Central memory CD8-positive, alpha-beta T cell (primary cell): ENCODE measurements at places on chromosomes 3 and 15.

DNA sequence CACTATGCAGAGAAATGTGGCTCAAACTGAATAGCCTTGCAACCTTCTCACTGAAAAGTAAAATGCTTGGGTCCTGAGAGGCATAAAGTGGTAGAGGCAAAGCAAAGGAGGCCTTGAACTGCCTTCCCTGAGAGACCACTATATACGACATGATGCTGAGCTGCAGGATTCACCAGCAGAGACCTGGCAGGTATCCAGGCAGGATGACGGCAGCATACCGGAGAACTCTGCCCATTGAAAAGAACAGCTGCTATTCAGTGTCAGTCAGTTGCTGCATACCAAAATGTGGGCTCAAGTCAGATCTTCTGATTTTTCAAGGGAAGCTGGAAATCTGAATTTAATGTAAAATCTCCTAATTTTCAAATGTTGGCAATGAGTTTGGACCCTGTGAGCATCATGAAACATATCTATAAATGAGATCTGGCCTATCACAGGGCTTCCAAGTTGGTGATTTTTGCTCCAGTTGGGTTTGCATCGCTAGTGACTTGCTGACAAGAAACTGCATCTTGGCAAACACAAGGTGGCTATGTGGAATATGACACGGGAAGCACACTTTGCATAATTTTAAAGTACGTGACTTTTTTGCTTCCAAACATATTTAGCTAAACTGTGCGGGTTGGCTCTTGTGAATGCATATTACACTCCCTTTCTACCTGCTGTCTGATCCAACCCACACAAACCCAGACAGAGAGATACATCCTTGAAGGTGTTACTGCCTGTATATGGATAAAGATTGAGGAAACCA lies 529.0 kb downstream of the AGBL1 start:
- no peak for DNase-seq

DNA sequence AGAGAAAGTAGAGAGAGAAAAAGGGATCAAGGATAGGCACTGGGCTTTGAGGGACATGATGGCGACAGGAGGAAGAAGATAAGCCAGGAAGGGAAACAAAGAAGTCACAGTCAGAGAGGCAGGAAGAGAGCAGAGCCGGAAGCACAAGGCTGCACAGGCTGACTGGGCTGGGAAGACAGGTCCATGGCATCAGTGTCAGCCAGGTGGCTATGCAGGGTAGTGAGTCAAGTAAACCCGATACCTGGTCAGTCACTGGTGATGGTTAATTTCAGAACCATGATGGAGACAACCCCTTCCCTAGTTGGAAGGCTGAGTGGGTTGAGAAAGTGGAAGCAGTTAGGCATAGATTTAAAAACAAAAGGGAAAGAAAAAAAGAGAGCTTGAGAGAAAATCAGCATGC lies 203.8 kb downstream of the EPHB1 start:
- no peak for DNase-seq

DNA sequence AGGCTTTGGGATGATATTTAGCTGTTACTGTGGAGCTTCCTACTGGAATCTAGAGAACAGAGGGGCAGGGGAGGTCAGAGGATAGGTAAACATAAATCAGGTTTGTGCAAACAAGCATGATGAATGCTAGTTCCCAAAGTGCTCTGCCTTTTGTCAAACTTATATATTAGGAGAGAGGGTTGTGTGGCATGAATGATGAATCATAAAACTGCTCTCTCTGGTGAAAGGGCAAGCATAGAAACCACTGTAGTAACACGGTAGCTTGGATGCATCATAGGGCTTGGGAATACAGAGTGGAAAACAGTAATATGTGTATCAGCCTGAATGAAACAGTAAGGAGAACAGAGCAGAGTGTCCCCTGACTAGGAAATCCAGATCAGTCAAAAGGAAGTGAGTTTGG lies 486.7 kb downstream of the IL5RA start:
- DNase-seq, result no peak

GRCh38 chr3:195208183-195208582 lies 62.8 kb downstream of the XXYLT1 start:
- DNase-seq, result no peak

GRCh38 chr3:53833053-53833645 lies 13.1 kb downstream of the CHDH start:
- DNase-seq, result no peak
